ENCODE measurements at places on chromosomes 13 and 19.

DNA sequence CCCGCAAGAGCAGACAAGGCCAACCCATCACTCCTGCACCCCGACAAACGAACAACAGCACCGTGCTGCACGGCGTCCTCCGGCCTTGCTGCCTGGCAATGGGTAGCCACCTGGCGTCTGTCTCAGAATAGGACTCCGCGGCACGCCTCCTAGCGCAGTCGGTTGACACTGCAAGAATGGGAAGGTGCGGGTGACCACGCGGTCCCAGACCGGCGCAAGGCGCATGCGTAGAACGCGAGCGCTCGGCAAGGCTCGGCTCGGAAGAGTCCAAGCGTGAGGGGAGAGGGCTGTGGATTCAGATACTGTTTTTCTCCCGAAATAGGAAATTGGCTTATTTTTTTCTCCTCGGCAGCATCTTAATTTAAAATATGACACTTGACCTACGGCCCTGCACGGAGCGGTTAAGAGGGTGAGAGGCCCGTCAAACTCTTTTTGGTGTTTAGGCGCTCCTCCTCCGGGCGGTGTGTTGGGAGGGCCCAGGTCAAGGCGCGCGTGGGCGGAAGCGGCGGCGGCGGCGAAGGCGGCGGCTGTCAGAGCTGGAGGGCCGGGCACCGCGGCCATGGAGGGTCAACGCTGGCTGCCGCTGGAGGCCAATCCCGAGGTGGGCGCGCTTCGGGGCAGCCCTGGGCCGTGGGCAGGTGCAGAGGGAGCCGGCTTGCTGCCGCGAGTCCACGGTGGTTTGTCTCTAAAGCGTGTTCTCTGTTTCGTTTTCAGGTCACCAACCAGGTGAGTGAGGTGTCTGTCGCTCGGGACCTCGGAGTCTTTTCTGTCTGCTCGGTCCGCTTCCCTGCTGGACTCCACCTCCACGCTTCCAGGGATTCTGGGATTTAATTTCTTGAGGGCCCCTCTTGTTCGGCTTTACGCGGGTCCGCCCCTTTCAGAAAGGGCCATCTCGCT is at the start of gene UCHL3:
Gene UCHL3 (plus strand): TSS at position 530 of the 897 bp plus-strand sequence. CDS start 30 bp downstream, at position 560.
- DNase-seq, result peak; percentile 97

GRCh38 chr13:80048030-80048429 is 292.9 kb downstream of the SPRY2 start:
- DNase-seq, result no peak

DNA sequence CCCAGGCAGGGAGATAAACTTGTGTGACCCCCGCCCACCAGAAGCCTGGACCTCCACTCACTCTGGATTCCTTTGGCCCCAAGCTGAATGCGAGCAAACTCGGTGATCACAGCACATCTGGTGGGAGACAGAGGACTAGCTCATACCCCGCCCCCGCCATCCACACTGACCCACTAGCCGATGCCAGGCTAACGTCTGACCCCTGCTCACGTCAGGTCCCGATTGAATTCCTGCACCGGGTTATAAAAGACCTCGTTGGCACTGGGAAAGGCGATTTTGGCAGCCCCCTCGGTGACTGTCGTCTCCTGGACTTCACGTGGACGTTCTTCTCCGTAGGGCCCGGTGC is 631 bp downstream of the TRMT1 start:
- DNase-seq, result no peak

DNA sequence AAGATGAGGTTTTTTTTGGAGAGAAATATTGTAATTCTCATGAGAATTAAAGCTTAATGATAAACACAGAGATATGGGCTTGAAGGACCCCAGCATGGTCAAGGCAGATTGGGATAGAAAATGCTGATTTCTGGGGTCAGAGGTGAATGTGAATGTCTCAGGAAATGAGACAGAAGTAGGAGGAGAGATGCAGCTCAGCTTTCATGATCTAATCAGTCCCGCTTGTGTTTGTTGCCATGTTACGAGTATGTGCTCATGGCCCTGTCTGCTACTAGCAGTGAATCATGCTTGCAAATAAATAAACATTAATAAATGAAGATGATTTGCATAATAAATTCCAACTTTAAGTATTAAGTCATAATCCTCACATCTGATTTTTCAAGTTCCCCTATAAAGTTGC is 23.0 kb upstream of the NDFIP2 start:
- DNase-seq, result peak; percentile 19

DNA sequence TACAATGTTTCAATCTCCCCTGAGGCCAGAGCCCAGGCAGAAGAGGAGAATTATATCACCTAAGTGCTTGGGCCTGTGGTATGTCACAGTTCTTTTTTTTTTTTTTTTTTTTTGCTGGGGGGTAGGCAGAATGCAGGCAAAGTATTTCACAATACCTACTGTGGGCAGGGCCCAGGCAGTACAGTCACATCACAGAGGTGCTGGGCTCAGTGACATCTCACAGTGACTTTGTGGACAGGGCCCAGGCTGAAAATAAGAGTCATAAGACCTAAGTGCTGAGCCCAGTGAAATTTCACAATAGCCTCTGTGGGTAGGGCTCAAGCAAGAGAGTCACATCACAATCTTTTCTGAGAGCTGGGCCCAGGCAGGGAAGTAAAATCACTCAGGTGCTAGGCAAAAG is 15.9 kb upstream of the ZNF208 start:
- DNase-seq, result no peak

DNA sequence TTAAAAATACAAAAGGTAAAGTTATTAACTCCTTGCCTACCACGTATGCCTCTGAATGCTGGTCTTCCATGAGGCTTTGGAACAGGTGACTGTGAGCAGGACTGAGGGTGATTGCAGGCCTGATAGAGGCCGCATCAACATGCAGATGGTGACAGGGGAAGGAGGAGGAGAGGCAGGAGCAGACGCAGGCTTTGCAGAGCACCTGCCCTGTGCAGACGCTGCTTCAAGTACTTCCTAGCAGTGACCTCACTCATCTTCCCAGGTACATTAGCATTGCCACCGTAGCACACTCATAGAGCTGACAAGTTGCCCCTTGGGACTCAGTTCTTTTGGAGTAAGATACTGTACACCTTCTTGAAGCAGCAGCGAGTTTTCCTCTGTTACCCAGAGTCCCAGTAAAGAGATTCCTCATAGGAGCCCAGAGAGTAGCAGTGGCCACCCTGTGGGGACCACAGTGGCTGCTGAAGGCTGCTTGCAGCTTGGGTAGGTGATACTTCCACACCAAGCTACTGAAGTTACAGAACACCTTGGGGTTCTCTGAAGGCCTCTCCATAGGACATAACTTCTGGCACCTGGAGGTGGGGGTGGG is 56.0 kb downstream of the ZNF536 start:
- no peak for DNase-seq

DNA sequence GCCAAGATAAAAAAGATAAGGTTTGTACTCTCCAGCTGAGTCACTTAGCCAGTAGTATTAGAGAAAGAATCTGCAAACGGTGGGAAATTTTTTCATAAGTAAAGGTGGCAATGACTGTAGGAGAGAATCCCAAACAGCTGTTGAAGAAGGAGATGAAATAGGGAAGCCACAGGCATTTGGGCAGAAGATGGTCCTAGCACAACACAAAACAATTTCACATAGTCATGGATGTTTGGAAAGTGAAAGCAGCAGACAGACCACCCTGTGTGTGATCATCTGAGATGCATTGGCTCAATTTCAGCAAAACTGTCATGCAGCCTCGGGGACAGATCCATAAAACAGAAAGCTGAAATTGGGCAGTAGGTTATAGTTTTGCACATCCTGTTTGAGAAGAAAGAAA is 2832.4 kb downstream of the PCDH9 start:
- DNase-seq, result no peak

- DNase-seq, result no peak
These were observed 4.9 kb downstream of the ZNF266 start for GRCh38 chr19:9430444-9430843.

GRCh38 chr19:17797424-17798201 is 2.7 kb downstream of the B3GNT3 start:
- DNase-seq, result peak; percentile 60

DNA sequence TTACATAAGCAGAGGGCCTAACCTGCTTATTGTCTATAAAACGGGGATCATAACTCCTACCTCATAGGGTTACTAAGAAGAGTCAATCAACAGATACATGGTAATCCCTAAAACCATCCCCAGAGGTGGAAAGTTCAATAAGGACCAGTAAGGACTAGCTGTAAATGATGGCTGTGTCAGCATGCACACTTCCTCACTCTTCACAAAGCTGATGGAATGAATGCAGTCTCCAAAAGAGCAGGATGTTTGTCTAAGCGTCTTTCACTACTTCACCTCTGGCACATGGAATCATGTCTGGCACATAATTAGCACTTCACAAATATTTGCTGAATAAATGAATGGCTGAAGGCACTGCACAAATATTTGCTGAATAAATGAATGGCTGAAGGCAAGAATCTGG is 134.2 kb downstream of the MIPEP start:
- DNase-seq, result no peak

DNA sequence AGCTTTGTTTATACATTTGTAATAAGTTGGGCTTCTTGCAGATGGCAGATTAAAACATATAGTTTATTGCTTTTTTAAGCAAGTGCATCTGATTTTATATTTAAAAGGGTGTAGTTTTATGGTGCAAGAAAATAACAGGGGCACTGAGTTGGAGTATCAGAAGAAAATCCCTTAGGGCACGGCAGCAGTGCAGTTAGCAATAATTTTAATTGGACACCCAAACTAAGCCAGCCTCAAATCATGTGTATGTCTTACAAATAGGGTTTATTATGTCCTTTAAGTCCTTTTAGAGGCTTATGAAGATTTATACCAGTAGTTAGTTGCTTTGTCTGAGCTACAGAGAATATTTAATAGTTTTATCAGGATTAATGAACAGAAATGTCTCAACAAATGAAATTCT is 57.5 kb downstream of the GPC6 start:
- DNase-seq, result no peak

DNA sequence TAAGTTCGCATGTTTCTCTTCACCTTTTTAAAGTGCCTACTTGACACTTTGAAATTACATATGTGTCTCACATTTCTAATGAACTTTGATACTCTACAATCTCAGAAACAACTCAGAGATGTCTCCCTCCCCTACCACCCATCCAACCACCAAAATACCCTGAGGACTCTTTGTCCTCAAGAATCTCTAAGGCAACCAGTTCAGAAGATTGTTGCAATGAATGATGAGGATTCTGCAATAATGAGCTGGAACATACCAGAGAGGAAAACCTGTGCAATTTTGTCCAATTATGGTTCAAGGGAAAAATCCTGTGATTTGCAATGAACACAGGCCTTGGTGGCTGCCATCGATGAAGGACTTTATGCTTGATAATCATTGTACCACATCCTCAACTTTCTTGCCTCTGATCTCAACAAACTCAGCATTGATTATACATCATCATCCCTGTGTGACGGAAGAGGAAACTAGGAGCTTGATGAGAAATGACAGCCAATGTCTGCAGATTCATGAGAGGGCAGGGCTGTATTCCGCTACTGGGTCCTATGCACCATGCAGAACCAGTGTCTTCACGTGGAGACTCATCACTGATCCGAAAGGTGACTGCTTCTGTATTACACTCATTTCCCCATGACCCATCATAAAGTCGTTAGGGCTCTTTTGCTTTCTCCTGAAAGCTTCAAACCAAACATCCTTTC is 1.1 kb downstream of the FPR1 start:
- no peak for DNase-seq

DNA sequence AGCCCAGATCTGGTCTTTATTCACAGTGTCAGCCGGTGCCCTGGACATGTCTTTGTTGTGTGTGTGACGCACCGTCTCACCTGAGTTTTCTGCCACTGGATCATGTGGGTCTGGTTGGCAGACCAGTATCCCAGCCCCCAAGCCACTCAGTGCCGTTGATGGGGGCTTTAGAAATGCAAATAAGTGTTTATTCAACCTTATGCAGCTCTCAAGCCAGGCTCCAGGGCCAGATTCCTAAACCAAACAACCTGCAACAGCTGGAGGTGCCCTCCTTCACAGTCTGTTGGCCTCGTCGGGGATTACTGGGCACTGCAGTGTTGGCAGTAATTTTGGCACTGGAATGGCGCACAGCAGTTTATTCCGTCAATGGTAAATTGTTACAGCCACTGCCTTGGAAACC is 21.6 kb downstream of the FAM124A start:
- DNase-seq, result no peak

GRCh38 chr13:48561466-48562235 is 28.8 kb upstream of the RCBTB2 start:
- no peak for DNase-seq

DNA sequence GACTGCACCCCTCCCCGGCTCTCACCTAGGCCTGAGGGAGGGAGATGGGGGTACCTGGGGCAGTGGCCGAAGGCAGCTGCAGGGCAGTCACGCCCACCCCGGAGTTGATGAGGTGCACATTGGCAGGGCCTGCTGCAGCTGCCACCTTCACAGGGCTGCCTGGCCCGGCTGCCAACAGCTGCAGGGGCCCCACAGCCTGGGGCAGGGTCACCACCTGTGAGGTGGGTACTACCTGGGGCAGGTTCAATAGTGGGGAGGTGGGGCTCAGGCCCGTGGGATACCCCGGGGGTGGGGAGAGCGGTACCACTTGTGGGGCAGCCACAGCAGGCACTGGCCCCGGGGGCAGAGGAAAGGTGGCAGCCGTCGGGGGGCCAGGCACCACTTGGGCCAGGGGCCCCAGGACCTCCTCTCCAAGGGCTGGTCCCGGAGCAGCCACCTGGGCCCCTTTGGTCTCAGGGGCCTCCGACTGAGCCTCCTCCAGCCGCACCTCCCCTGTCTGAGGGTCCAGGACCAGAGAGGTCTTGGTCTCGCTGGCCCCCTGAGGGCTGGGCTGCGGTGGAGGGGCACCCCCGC is 2.7 kb downstream of the SIX5 start:
- DNase-seq, result no peak

- DNase-seq, result no peak
These were observed 18.2 kb upstream of the ACP7 start for GRCh38 chr19:39065928-39066327.

DNA sequence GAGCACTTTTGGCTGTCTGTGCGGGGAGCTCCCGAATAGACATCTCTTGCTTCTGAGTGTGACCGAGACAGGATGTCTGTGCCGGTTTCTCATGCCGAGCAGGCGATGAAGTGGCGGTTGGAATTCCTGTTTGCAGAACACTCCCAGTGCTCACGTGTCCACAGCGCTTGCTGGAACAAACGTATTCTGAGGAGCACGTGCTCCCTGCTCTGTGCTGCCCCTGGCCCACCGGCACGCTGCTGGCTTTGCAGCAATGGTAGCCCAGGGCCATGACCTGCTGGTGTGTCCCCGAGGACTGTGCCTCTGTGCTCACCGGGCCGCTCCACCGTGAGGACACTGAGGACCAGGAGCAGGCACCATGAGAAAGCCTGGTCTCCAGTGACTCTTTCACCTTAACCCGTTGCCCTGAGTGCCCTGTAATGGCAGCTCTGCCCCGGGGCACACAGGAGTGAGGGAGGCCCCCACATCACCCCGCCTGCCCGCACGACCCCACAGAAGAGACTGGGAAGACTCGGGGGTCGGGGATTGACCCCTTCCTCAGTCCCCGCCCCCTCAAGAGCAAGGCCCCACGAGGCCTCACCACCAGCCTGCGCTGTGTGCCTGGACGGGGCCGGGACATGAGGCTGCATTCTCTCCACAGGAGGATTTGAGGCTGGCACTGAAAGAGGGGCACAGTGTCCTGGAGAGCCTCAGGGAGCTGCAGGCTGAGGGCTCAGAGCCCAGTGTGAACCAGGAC is 40.0 kb upstream of the F7 start:
- no peak for DNase-seq

GRCh38 chr19:10379880-10380312 is 476 bp downstream of the TYK2 start:
- no peak for DNase-seq

GRCh38 chr19:48290771-48291488 is 21.0 kb downstream of the ZNF114 start:
- DNase-seq, result peak; percentile 70

GRCh38 chr19:51651216-51651846 is 4.7 kb upstream of the SIGLEC14 start:
- DNase-seq, result no peak

GRCh38 chr19:3369337-3370213 is 3.2 kb downstream of the NFIC start:
- no peak for DNase-seq

All from activated T-cell treated with anti-CD3 and anti-CD28 coated beads, Interleukin-2, amount 50 U/mL, for 72 hours (primary cell).